ENCODE measurements at places on chromosomes 13 and 19.
A peak's percentile ranks its signal among the peaks of the same experiment; 100 is the strongest.

GRCh38 chr19:41225238-41226052 is 6.4 kb downstream of the AXL start:
- peak; percentile 99 for DNase-seq

DNA sequence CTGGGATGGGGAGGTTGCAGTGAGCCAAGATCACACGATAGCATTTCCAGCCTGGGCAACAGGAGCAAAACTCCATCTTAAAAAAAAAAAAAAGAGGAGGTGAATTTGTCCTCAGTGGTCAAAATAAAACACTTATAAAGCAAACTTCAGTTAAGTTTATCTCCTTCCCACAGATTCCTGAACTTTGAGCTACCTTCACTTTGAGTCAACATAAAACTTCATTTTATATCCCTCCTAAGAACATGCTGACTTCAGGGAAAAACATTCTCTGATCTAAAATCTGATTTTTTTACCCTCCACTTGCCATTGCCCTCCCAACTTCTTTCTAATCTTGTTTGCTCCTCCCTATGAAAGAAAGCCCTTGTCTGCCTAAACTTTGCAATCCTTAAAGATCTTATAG is 59.0 kb downstream of the ZNF429 start:
- no peak for DNase-seq

DNA sequence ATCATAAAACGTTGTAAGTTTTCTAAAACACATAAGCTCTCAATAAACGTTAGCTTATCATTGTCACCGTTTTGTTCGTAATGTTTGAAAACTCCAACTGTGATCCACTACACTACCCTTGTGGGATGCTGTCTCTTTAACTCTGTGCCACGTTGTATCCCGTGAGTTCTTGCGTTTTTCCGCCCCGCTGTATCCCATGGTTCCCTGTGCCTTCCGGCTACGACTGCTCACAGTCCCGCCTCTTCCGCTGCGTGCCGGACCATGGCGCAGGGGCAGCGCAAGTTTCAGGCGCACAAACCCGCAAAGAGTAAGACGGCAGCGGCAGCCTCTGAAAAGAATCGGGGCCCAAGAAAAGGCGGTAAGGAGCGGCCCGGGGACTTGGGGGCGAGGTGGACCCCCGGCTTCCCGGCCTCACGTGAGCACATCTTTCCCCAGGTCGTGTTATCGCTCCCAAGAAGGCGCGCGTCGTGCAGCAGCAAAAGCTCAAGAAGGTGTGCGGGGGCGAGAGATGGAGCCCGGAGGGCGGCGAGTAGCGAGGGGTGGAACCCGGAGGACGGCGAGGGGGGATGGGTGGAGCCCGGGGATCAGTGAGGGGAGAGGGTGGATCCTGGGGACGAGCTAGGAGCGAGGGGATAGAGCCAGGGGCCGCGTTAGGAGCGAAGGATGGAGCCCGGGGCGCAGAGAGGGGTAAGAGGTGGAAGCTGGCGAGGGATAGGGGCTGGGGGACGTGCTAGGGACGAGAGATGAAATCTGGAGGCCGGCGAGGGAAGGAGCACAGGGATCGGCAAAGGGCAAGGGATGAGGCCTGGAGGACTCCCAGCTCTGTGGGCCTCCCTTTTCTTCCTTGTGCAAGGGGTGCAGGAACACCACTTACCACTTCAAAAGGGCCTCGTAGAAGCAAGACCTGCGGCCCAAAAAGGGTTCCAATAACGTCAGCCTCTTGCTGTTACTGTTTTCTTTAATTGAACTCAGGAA is at the start of gene C19orf53:
C19orf53 (plus strand) TSS at position 240 of the 975 bp plus-strand sequence; CDS start at position 262, 22 bp downstream.
- peak; percentile 74 for DNase-seq

DNA sequence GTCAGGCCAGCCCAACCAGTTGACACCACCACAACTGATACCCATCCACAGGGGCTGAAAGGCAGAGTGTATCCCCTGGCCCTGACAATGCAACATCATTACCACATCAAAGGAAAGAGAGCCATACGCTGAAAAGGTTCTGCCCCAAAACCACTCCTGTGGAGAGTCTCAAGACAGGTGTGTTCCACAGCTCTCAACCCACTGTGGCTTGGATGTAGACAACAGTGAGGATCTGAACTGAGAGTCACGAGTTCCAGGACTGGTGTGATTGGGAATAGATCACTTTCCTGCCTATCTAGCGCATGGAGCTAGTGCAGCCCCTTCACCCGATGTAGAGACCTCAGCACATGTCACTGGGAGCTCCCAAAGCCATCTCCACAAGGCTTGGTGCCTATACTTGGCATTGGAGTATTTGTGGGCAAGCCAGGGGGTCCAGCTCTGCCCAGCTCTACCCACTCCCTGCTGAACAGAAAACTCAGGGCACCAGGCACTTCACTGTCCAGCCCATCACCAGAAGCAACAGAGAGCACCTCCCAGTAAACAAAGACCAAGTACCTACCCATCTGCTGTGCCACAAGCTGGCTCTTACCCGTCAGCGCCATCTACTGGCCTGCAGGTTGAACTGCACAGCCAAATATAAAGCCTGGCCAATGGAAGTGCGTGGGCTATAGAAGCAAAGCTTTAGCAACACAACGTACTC is 579.5 kb downstream of the UQCRFS1 start:
- DNase-seq = peak; percentile 39

DNA sequence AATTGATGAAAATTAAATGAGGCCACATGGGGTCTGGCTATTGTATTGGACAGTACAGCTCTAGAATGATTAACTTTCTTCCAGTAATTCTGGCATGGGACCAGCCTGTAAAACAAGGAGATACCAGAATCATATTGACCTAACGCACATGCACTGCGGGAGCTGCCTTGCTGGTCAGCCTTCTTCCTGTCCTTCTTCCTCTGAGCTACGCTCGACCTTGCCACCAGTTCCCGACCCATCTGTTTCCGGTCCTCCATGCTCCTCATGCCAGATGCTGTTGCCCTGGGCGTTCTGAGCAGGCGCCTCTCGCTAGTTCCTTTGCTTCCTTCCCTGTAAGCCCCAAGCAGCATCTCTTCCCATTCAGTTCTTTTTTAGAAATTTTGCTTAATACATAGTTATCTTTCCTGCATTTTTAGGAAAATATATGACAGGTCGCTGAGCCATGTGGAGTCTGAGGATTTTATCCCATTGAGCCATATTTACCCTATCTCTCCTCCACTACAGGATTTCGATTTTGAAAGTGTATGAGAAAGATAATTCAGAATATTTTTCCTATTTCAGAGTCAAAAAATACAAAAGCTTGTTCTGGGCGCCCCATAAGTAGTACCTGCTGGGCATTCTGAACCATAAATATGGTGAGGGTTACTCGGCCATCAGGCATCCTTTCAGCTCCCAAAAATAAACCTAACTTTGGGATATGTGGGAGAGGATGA is 38.6 kb downstream of the TNFRSF19 start:
- no peak for DNase-seq

All from AG09309 (cell line).